ENCODE measurements at places on chromosomes 16 and 17. TPM values are rescaled to one million over a fixed set of nuclear protein-coding genes. Genes with fewer than 3 reads are reported as not detected.

Gene ACE
- 1,212 TPM for total RNA-seq

Gene MFAP4
- total RNA-seq: 70.8 TPM

Gene MT1E
- total RNA-seq: 330 TPM

Gene LYZL6
- total RNA-seq: not detected

GRCh38 chr17:48600244-48601098 lies 4.3 kb downstream of the HOXB6 start:
- DNase-seq: no peak

- no peak for DNase-seq
Observed at GRCh38 chr17:74304184-74304583, 21.8 kb upstream of the KIF19 start.

- no peak for DNase-seq
Observed at GRCh38 chr17:40366076-40366860, 1.7 kb upstream of the GJD3 start.

- no peak for DNase-seq
Observed at GRCh38 chr17:44865231-44865660, 17.6 kb downstream of the HIGD1B start.
